ENCODE measurements at places on chromosomes 1 and 21.

DNA sequence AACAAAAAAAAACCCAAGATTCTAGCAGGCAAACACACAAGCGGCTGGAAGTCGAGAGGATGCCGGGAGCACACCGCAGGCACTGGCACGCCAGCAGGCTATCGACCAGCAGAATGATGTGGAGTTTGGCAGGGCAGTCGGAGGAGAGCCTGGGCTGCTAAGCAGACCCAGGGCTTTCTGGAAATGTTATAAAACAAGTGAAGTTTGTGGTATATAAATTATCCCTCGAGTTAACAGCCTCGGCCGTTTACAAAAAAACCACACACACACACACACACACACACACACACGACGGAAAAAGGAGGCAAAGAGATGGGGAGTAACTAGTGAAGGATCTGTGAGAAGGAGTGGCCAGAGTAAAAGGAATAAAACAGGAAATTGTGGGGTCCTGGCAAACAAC lies 87.2 kb upstream of the IVNS1ABP start:
- no peak for DNase-seq

DNA sequence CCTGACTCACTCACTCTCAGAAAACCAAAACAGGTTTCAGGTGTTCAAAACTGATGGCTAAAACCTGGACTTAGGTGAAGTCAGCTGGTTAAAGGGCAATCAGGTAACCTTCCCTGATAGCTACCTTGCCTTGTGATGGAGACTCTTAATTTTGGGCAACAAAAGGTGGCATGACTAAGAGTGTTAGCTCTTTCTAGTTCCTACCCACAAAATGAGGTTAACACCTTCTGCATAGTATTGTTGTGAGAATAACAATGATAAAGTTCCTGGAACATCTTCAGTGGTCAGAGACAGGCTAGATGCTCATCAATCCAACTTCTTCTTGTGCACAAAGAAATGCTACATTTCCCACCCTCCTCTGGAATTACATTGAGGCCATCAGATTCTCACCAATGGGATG lies 214.8 kb downstream of the ZNF648 start:
- DNase-seq = no peak

DNA sequence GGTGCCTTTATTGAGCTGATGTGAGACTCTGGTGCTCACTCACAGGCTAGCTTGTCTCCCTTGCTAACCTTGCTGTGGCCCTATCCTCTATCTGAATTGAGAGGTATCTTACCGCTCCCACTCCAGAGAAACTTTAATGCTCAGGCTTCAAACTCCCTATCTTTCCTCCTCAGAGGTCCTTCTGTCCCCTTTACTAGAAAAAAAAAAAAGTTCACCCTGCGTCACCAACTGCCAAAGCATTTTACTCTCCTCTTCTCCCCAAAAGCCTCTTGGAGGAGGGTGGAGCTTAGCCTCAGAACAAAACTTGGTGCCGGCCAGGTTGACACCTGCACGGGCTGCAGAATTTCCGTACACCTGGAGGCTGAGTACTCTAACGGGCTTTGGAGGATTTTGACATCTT lies 55.1 kb downstream of the ATP2B4 start:
- no peak for DNase-seq

- DNase-seq = peak; percentile 78
Measured at GRCh38 chr1:160400223-160400645, at the start of gene VANGL2. Gene VANGL2, plus strand, starts transcription at chr1:160400564. Its CDS starts 15,274 bp downstream, at chr1:160415838.

DNA sequence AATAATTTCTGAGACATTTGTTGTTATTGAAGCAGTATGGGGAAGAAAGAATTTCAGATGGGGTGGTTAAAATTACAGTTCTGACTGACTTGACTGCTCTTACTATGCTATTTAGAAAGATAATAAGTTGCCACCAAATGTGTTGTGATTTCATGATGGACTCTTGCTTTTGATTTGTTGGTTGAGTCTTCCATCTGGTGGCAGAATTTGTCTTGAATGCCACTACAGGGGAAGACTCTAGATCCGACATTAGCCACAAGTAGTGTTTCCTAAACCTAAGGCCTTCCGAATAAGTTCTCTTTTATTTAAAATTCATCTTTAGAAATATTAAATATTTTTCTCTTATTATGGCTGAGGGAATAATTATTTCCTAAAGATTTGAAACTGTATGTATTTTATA lies 190.9 kb upstream of the ADGRL4 start:
- no peak for DNase-seq

GRCh38 chr1:39196244-39197215 lies 8.0 kb upstream of the MACF1 start:
- no peak for DNase-seq

GRCh38 chr21:33969581-33969980 lies 54.0 kb upstream of the ATP5PO start:
- no peak for DNase-seq

- peak; percentile 29 for DNase-seq
Measured at GRCh38 chr1:8004803-8005573, 21.1 kb downstream of the ERRFI1 start.

DNA sequence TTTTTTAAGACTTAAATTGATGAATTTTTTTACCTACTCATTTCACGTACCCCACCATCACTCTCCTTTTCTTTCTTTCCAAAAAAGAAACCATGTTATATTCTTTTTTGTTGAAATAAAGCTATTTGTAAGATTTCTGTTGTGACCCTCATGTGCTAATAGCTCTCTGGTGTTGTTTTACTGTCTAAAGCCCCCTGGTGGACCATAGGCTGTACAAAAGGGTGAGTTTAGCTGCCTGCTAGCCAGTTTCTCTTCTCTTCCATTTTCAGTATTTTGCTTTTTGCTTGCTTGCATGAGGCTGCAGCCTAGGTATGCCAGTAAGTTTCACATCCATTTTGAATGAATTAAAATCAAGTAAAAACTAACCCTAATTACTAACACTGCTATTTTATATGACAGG lies 15.6 kb upstream of the VAMP3 start:
- DNase-seq = no peak

DNA sequence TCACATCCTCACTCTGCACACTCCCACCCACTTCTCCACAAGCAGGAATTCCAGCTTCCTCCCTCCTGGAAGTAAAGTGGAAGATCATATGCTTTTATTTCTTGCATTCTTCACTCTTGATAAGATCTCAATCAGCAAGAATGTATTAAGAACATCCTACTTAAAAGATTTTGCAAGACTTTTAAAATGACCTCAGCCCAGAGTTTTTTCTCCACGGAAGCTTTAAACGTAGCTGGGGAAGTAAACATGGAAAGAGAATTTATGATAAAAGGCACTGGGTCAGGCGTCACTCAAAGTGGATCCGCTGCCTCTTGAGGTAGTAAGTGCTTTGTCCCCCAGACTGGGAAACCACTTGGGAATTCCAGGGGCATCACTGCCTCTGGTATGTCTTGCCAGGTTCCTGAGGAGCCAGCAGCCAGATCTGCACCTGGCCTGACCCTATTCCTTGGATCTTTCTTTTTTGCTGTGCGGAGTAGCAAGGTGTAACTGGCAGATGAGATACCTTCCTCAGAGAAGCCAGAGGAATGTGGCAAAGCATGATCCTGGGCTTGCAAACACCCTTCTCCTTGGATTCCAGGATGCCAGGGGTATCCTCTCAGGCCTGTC lies 33.9 kb downstream of the CDK18 start:
- no peak for DNase-seq

DNA sequence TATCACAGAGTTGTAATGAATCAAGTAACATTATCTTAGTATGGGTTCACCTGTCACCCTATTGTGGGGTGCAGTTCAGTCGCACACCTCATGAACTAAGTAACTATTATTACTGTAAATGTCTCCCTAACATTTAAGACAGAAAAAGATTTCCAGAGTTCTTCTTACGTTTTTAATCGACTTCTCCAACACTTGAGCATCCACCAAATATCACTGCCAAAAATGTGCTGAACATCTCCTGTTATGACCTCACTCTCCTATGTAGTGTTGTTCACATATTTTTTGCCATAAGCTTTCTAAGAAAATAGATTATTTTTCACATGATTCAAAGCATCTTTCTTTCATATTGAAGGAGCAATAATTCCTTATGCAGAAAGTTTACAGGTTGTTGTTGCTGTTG lies 1.3 kb downstream of the TTLL7 start:
- no peak for DNase-seq

GRCh38 chr1:42533101-42533863 lies 70.2 kb downstream of the CCDC30 start:
- DNase-seq = no peak

DNA sequence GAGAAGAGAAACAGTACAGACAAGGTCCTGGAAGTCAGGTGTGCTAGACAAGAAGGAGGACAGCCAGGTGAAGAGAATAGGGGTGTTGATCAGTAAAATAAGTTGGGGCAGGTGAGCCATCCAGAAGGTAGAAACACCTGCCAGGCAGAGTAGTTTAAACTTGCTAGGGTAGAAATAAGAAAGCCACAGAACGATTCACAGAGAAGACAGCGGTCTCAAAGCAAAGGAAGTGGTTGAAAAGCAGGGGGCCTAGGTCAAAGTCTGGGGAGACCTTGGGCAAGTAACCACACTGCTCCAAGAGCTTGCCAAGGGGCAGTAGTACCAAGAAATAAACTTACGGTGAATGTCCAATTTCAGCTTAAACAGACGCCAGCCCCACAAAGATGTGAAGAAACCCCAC lies 116.6 kb upstream of the PROX1 start:
- no peak for DNase-seq

DNA sequence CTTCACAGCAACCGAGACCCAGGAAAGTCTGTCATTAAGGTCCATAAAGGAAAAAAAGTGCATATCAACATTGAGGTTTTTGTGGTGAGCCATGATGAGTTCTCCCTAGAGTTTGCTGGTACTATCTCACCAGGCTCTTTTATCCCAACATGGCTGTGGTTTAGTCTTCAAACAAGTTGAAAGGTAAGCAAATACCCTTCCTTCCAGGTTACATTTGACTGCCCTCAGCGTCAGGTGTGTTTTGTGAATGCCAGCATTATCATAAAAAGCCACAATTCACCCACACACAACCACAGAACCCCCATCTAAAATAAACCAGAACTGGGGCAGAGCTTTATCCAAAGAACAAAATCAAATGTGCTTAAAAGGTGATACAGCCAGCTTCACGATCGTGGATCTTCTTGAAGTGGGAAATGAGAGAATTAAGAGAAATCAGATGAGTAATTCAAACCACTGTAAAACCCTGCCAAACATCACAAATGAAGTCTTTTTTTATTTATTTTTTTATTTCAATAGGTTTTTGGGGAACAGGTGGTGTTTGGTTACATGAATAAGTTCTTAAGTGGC lies 64.7 kb downstream of the SETD4 start:
- no peak for DNase-seq

GRCh38 chr1:114164840-114165543 lies 11.3 kb upstream of the SYT6 start:
- DNase-seq = no peak

GRCh38 chr1:107669996-107670395 lies 295.0 kb downstream of the VAV3 start:
- no peak for DNase-seq

- DNase-seq = no peak
Measured at GRCh38 chr1:47781171-47781959, 215.8 kb downstream of the TRABD2B start.

DNA sequence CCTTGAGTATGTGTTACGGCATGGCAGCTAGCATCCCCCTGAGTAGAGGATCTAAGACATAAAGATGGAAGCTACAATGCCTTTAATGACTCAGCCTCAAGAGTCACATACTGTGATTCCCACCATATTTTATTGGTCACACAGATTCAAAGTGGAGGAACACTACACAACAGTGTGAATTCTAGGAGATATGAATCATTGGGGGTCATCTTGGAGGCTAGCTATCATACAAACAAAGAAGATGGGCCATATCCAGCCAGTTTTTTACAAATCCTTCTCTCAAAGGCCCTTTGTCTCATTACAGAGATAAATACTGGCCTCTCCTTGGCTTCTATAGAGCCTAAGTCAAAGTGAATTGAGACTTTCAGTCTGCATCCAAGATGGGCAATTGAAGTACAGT lies 177.0 kb downstream of the TBX15 start:
- DNase-seq = no peak

GRCh38 chr1:229661897-229662296 lies 35.9 kb downstream of the URB2 start:
- DNase-seq = no peak
